Spinal cord (tissue), 10 donors: ENCODE measurements at places on chromosomes 2 and 18.

- DNase-seq: no peak
These were observed 238.9 kb downstream of the FHOD3 start for GRCh38 chr18:36536426-36536825.

DNA sequence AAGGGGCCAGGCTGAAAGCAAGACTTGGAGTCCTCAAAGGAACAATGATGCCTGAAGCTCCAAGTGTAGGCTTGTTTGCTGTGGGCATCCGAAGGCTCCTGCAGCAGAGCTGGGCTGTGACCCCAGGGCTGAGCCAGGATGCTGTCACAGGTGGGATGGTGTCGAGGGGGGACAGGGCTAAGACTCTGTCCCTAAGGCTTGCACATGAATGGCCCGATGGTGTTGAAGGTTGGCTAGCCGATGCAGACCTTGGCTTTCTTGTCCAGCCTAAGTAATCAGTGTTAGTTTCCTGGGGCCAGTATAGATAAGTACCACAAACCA lies 251.0 kb downstream of the NDUFA10 start:
- DNase-seq: no peak

GRCh38 chr2:8225266-8225665 lies 456.6 kb upstream of the ID2 start:
- no peak for DNase-seq

GRCh38 chr18:3139406-3139805 lies 80.4 kb downstream of the MYOM1 start:
- no peak for DNase-seq

GRCh38 chr2:211423018-211423417 lies 866.6 kb downstream of the CPS1 start:
- no peak for DNase-seq

- DNase-seq: no peak
These were observed 97.1 kb downstream of the DPP4 start for GRCh38 chr2:161976917-161977316.

DNA sequence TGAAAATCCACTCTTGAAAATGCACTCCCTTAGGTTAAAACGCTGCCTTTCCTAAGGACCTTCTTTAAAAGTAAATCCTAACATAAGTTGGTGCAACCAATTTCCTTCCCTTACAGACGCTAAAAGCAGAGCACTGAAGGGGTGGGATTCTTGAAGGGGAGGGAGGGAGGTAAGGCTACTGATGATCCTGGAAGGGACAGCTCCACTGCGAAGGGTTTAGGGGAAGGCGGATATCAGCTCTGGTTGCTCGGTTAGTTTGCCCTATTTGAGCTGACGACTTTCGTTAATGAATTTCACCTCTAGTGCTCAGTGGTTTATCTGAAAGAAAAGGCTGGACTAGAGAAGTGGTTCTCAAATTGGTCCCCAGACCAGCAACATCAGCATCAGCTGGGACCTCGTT lies 49.7 kb upstream of the SIGLEC15 start:
- no peak for DNase-seq

DNA sequence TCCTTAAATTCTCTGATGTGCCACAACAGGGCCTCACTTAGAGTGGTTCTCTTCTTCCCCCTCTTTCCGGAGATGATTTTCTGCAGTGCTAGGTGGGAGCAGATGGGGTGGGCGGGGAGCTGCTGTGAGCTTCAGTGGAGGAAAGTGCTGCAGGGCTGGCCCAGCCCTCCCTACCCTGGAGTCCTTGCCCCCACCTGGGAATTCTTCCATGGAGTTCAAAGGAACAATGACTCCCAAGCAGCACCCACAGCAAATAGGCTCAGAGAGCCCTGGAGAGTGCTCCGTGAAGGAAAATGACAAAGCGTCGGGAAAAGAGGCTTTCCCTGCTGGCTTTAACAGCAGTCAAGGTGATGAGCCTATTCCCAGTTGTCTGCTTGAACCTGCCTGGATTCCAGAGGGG lies 28.8 kb downstream of the LOXHD1 start:
- no peak for DNase-seq

GRCh38 chr18:56662502-56662901 lies 11.3 kb downstream of the WDR7 start:
- DNase-seq: no peak

DNA sequence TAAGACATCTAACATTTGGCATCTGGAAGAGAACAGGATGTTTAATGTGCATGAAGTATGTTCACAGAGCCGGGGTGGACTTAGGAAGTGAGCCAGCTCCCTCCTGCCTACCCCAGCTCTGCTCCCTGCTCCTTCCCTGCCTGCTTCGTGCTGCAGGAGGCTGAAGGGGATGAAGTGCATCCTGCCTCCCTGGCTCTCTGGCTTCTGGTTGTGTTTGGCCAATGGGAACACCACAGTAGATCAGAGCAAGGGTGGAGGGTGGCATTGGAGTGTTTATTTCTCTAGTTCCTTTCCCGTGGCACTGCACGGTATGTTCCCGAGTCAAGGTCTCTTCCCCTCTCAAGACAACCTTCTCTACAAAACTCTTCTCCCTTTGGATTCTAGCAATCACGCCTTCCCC lies 379.9 kb downstream of the CLIP4 start:
- DNase-seq: no peak

- peak; percentile 61 for DNase-seq
These were observed 154.8 kb downstream of the ZNF236 start for GRCh38 chr18:76977108-76977621.

- no peak for DNase-seq
These were observed 111.1 kb downstream of the FHOD3 start for GRCh38 chr18:36408606-36409005.

- no peak for DNase-seq
These were observed 17.4 kb downstream of the KIF3C start for GRCh38 chr2:25964891-25965290.

GRCh38 chr2:79001285-79001684 lies 24.2 kb upstream of the REG3G start:
- no peak for DNase-seq

DNA sequence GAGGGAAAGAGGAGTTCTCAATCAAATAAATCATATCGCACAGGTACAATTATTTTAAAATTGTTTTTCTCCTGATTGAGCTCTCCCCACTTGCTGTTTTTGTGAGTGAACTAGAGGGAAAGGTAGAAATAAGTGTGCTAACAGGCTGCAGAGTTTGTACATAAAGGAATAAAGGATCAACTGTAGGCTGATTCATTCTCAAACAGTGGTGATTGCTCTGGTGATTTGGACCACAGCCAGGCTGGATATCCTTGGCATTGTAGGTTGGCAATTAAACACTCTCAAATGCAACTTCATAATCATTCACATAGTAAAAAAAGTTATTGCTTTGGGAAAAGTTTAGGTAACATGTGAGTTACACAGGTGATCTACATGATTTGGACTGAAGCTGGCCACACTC lies 29.8 kb downstream of the LRP1B start:
- DNase-seq: no peak

DNA sequence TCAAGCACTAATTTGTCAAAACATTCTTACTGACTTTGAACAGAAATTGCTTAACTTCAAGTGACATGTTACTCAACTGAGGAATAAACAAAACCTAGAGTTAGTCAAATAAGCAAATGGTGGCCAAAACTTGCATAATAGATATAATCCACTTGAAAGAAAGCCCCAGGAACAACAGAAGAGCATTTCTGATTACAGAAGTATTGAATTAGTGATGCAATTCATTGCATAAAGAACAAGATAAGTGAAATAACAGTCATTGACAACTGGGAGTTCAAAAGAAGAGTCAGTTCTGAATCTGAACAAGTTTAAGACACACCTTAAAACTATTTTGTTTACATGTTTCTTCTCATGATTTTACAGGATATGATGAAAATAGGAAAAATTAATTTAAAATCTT lies 30.8 kb downstream of the COBLL1 start:
- no peak for DNase-seq

- no peak for DNase-seq
These were observed 232.7 kb downstream of the MBD2 start for GRCh38 chr18:53991805-53992204.

- DNase-seq: no peak
These were observed 25.9 kb downstream of the VIL1 start for GRCh38 chr2:218444692-218445357.

DNA sequence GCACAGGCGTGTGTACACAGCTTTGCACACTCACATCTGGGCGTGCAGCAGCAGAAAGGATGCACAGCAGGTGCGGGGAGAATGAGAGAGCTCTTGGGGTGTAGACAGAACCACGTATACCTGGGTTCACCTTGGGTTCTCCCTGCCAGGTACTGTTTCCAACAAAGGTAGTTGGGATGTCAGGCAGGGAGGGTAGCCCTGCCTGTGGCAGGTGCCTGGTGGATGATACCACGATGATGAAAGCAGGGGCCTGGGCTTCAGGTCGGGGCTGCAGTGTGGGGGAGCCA lies 6.5 kb upstream of the ARID5A start:
- no peak for DNase-seq

- DNase-seq: no peak
These were observed 52.9 kb downstream of the TRIB2 start for GRCh38 chr2:12769492-12770105.

GRCh38 chr2:220756653-220757052 lies 815.5 kb downstream of the EPHA4 start:
- no peak for DNase-seq

DNA sequence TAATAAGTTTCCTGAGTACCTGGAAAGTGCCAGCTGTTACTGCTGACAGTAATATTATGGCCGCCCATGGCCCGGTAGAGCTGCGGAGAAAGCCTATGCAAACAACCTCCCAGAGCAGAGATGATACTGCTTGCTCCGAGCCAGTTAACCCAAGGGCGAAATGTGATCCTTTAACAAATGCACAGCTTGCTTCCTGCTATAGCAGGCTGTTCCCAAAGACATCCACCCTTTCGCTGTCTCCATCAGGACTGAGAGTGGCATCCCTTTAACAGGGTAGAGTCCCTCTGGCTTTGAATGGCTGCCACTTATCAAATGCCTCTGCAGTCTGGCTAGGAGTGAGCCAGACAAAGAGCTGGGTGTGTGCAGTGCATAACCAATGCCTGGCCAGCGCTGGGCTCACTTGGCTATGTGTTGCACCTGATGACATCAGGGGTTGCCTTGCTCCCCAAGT lies 69.7 kb upstream of the DAPL1 start:
- DNase-seq: no peak

GRCh38 chr2:97714084-97714949 lies 941 bp downstream of the ZAP70 start:
- no peak for DNase-seq

GRCh38 chr18:579238-579637 lies 942 bp upstream of the CETN1 start:
- no peak for DNase-seq

GRCh38 chr2:99153921-99154604 lies 679 bp downstream of the TSGA10 start:
- no peak for DNase-seq

GRCh38 chr2:26651799-26652198 lies 10.6 kb upstream of the CIB4 start:
- no peak for DNase-seq

- DNase-seq: no peak
These were observed 9.5 kb downstream of the COPS7B start for GRCh38 chr2:231795525-231796327.

GRCh38 chr2:179550214-179550613 lies 285.6 kb upstream of the SESTD1 start:
- DNase-seq: peak; percentile 33

DNA sequence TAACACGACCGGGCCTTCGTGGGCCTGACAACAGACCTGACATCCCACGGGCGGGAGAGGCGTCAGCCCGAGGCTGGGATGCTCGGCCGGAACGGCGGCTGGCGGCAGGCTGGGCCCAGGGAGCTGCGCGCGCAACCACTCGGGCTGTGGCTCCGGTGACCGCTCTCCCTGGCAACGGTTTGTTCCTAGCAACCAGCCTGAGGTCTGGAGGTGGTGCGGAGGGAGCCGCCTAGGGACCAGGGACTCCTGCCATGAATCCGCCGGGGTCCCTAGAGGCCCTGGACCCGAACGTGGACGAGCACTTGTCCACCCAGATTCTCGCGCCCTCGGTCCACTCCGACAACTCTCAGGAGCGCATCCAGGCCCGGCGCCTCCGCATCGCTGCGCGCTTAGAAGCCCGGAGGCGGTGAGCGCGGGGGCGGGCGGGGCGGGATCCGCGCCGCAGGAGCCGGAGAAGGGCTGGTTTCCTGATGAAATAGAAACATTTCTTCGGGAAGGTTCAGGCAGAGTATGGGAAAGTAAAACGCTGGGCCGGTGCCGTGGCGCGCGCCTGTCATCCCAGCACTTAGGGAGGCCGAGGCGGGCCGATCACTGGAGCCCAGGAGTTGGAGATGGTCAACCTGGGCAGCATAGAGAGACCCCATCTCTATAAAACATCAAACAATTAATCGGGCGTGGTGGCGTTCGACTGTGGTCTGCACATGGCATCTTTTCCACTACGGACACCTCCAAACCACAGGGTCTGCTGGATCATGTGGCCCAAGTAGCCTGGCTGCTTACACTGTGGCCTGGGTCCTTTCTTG lies at the start of gene DRC1:
Gene DRC1 (plus strand): TSS at position 182 of the 803 bp plus-strand sequence. CDS start 70 bp downstream, at position 252.
- DNase-seq: peak; percentile 93

- DNase-seq: no peak
These were observed 81.9 kb downstream of the SLC66A3 start for GRCh38 chr2:11237122-11237521.
